Epithelial cell of alveolus of lung (primary cell): ENCODE measurements at places on chromosomes 13 and 19. TPM values are rescaled to one million over a fixed set of nuclear protein-coding genes. Genes with fewer than 3 reads are reported as not detected.

Gene CPAMD8
- total RNA-seq: 0.88 and 0.91 TPM in 2 replicates

Gene TUBB4A
- total RNA-seq: not detected in 2 replicates

Gene ZNF486
- total RNA-seq: 6.5 and 8.1 TPM in 2 replicates

Gene C19orf81
- not detected in 2 replicates for total RNA-seq

Gene CXCL17
- not detected in 2 replicates for total RNA-seq

Gene PSG6
- not detected in 2 replicates for total RNA-seq

Gene NEK3
- total RNA-seq: 6.1 and 8.5 TPM in 2 replicates

Gene SNAPC2
- total RNA-seq: 46.0 and 47.4 TPM in 2 replicates

Gene CYP4F12
- total RNA-seq: not detected in 2 replicates

Gene RASGRP4
- total RNA-seq: not detected in 2 replicates

Gene IZUMO2
- total RNA-seq: 0.65 TPM in 1 of 2 replicates, not detected in the other

Gene OR4F17
- total RNA-seq: not detected in 2 replicates

Gene GAS6
- 67.7 and 141 TPM in 2 replicates for total RNA-seq

Gene RAB3A
- 1.8 and 14.8 TPM in 2 replicates for total RNA-seq

Gene ATG4D
- 24.6 and 33.5 TPM in 2 replicates for total RNA-seq

Gene GRIK5
- 0.39 and 2.6 TPM in 2 replicates for total RNA-seq

Gene DAND5
- total RNA-seq: not detected in 2 replicates

Gene KIR3DL2
- not detected in 2 replicates for total RNA-seq

Gene PINLYP
- 4.6 and 5.3 TPM in 2 replicates for total RNA-seq

Gene WDR88
- not detected in 2 replicates for total RNA-seq

Gene PPFIA3
- total RNA-seq: 2.1 and 8.9 TPM in 2 replicates

Gene PLK5
- not detected in 2 replicates for total RNA-seq

Gene MEDAG
- total RNA-seq: 13.1 and 13.6 TPM in 2 replicates

Gene MRI1
- total RNA-seq: 18.2 and 48.1 TPM in 2 replicates
